ENCODE measurements at places on chromosomes 11 and 22. TPM values are rescaled to one million over a fixed set of nuclear protein-coding genes. Genes with fewer than 3 reads are reported as not detected.

DNA sequence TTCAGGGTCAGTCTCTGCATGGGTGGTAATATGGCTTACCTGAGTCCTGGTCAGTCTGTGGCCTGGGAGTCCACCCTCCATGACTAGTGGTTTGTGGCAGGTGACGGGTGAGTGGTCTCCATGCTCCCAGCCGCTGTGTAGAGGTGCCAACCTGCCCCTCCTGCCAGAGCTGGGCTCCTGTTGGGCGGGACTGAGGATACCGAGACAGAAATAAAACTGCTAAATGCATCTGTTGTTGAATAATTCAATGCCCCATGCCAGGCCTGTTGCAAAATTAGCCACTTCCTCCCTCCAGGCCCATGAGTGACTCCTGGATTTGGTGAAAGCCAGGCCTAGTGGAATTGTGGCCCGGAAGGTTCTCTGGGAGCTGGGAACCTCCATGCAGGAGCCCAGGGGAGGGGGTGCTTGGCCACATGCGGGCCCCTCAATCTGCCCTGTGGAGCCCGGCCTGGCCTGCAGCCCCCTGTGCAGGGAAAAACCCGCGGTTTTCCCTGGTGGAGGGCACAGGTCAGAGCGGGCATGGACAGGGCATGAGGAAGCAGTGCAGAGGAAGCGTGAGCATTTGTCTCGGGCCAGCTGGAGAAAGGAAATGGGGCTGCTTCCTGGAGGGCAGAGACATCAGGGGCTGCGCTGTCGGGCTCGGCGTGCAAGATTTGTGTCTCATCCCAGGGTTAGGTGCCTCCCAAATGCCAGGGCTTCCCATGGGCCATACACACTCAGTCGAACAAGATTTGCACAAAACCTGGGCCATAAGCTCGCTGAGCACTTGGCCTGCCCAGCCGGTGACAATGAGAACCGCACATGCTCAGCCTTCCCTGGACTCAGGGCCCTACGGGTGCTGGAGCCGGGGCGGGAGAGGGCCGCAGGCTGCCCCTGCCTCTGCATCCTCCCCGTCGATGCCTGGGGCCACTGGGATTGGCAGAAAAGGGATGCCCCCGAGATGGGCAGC lies 66.9 kb downstream of the KCNQ1 start:
- no peak overlapping the region for H3K4me3 ChIP-seq
- H3K27me3 ChIP-seq: peaks cover 16% of the 10 kb centered on the region
- no peak for DNase-seq
- H3K4me1 ChIP-seq: no peaks in the 10 kb centered on the region

GRCh38 chr11:74121804-74122203 lies 49.0 kb downstream of the C2CD3 start:
- H3K4me1 ChIP-seq: no peaks in the 10 kb centered on the region
- no peak overlapping the region for H3K27ac ChIP-seq
- H3K4me3 ChIP-seq: no peak overlapping the region
- no peak for DNase-seq
- peaks cover 5% of the 10 kb centered on the region for H3K36me3 ChIP-seq

DNA sequence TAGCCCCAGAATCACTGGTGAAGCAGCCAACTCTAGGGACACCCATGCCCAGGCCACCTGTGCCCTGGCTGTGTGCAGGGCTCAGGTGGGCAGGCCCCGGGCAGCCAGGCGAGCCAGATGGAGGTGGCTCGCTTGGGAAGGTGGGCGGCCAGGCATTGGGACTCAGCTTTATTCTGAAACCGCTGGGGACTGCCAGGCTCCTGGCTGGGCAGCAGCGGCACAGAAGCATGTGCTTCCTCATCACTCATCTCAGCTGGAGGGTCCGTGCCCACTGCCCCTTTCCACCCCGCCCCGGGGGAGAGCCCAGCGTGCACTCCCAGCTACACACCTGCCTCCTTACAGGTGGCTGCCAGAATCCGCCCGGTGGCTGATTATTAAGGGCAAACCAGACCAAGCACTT lies 27.1 kb upstream of the SLC22A12 start:
- H3K36me3 ChIP-seq: no peaks in the 10 kb centered on the region
- no peak overlapping the region for H3K4me3 ChIP-seq
- no peak overlapping the region for H3K27ac ChIP-seq
- no peaks in the 10 kb centered on the region for H3K27me3 ChIP-seq
- H3K4me1 ChIP-seq: no peaks in the 10 kb centered on the region
- DNase-seq: no peak

- H3K27me3 ChIP-seq: no peaks in the 10 kb centered on the region
- H3K27ac ChIP-seq: no peak overlapping the region
- no peak for DNase-seq
- H3K4me1 ChIP-seq: no peaks in the 10 kb centered on the region
- no peaks in the 10 kb centered on the region for H3K36me3 ChIP-seq
These were observed 13.5 kb upstream of the UVRAG start for GRCh38 chr11:75801362-75802020.

DNA sequence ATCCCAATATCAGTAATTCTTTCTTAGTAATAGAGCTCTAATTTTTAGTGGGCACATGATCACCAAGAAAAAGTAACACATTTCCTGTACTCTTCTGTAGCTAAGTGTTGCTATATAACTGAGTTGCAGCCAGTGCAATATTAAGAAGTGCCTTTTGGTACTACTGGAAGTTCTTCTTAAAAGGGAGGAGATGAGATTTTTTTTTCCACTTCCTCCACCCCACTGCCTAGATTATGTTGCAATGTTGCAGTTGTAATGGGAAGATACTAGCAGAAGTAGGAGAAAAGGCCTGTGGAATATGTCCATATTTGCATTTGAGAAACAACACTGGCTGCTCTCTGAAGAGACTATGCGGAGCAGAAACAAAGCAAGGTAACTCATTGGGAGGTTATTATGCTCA lies 280.6 kb upstream of the ANO5 start:
- H3K36me3 ChIP-seq: no peaks in the 10 kb centered on the region
- H3K4me1 ChIP-seq: peaks cover 4% of the 10 kb centered on the region
- H3K4me3 ChIP-seq: no peak overlapping the region
- no peaks in the 10 kb centered on the region for H3K27me3 ChIP-seq

- H3K36me3 ChIP-seq: peaks cover 2% of the 10 kb centered on the region
- no peaks in the 10 kb centered on the region for H3K4me1 ChIP-seq
- H3K27ac ChIP-seq: no peak overlapping the region
- no peaks in the 10 kb centered on the region for H3K27me3 ChIP-seq
- DNase-seq: no peak
These were observed 29.5 kb upstream of the RAB1B start for GRCh38 chr11:66238786-66239413.

DNA sequence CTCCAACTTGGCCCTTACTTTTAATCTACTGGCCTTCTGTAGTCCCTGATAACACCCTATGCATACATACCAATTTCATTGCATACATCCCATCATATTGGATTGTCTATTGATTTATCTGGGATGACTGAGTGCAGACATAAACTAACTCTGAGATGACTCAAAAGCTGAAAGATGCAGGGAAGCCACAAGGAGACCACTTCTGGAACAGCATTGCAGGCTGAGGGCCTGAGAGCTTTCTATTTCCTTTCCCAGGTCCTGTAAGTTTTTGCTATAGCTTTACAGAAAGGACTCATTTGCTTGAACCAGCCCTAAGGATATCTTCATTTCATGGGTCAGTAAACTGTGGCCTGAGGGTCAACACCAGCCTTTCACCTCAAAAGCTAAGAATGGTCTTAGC lies 15.1 kb upstream of the SPON1 start:
- H3K36me3 ChIP-seq: no peaks in the 10 kb centered on the region
- H3K27ac ChIP-seq: no peak overlapping the region
- no peak overlapping the region for H3K4me3 ChIP-seq
- H3K27me3 ChIP-seq: no peaks in the 10 kb centered on the region
- no peak for DNase-seq

DNA sequence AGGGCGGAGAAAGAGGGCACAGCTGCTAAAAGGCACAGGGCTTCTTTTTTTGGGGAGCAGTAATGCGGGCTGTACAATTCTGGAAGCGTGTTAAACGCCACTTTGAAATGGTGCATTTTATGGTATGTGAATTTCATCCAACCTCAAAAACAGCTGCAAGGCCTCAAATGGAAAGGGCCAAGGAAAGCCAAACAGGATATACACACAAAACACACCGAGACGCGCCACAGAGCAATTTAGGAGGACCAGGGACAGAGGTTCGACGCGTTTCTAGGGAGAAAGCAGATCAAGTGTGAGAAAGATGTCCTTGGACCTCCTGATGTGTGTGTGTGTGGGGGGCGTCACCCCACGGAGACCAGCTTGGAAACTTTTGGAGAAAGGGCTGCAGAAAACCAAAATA lies 31.1 kb downstream of the TSPAN4 start:
- H3K27ac ChIP-seq: no peak overlapping the region
- no peak overlapping the region for H3K4me3 ChIP-seq
- DNase-seq: no peak
- H3K36me3 ChIP-seq: peaks cover 15% of the 10 kb centered on the region

GRCh38 chr11:18457450-18457849 lies 1.8 kb downstream of the LDHAL6A start:
- H3K4me1 ChIP-seq: no peaks in the 10 kb centered on the region
- no peaks in the 10 kb centered on the region for H3K36me3 ChIP-seq
- DNase-seq: no peak
- H3K27me3 ChIP-seq: no peaks in the 10 kb centered on the region
- no peak overlapping the region for H3K27ac ChIP-seq
- no peak overlapping the region for H3K4me3 ChIP-seq

GRCh38 chr11:13028322-13028721 lies 19.2 kb downstream of the RASSF10 start:
- DNase-seq: no peak
- H3K4me3 ChIP-seq: no peak overlapping the region
- no peaks in the 10 kb centered on the region for H3K27me3 ChIP-seq
- no peaks in the 10 kb centered on the region for H3K36me3 ChIP-seq
- H3K27ac ChIP-seq: no peak overlapping the region
- no peaks in the 10 kb centered on the region for H3K4me1 ChIP-seq

- no peak for DNase-seq
- no peaks in the 10 kb centered on the region for H3K27me3 ChIP-seq
- H3K4me1 ChIP-seq: peaks cover 5% of the 10 kb centered on the region
- no peak overlapping the region for H3K4me3 ChIP-seq
- H3K27ac ChIP-seq: no peak overlapping the region
These were observed 24.1 kb upstream of the ASPHD2 start for GRCh38 chr22:26404851-26405421.

DNA sequence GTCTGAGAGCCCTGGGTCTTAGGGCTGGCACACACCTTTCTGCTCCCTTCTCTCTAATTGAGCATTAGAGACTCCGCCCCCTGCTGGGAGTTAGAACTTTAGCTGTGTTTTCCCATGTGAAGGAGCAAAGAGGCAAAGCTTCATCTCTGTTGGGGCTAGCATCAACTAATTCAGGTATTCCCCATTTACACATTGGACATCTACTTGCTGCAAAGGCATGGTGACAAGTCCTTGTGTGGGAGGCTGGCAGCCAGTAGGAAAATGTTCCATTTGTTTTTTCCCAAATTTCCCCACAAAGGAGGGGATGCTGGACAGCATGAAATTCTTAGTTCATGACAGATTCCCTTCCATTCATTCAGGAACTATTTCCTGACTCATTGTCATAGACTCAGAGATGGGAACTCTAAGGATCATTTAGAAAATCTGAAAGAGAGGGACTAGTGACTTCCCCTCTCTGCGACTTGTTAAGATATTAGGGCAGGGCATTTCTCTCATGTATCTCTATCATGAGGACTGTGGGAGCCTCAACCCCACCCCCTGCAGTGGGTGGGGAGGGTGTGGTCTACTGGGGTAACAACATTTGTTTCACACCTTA lies 3.6 kb downstream of the CD44 start:
- no peak overlapping the region for H3K27ac ChIP-seq
- H3K4me3 ChIP-seq: no peak overlapping the region
- H3K27me3 ChIP-seq: peaks cover 19% of the 10 kb centered on the region
- H3K4me1 ChIP-seq: peaks cover 5% of the 10 kb centered on the region
- DNase-seq: no peak

GRCh38 chr11:45141171-45141570 lies 5.3 kb upstream of the PRDM11 start:
- H3K4me3 ChIP-seq: no peak overlapping the region
- H3K4me1 ChIP-seq: no peaks in the 10 kb centered on the region
- no peaks in the 10 kb centered on the region for H3K36me3 ChIP-seq
- no peaks in the 10 kb centered on the region for H3K27me3 ChIP-seq
- no peak for DNase-seq
- H3K27ac ChIP-seq: no peak overlapping the region

DNA sequence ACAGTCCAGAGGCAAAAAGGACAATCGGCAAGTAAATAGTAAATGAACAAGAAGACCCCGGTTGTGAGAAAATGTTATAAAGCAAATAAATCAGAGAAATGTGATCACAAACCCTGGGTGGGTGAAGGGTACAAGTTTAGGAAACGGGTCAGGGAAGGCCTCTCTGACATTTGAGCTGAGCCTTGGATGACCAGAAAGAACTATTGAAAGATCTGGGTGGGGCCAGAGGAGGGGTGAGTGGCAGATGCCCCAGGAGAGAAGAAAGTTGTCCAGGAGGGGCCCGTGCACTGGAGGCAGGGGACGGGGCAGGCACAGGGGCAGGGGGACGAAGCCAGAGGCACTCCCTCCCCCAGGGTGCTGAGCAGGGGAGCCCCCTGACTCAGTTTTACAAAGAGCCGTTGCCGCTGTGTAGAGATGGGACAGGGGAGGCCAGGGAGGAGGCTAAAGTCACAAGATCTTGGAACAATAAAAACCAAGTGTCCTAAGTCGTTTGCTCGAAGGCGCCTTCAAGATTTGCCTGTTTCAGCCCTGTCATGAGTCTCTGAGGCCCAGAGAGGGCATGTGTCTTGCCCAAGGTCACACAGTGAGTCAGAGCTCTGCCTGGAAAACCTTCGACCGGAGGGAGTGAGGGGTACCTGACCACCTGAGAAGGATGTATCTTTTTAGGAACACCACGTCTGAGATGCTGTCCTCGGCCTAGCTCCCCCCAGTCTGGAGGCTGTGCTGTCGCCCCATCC lies 10.8 kb upstream of the PDGFB start:
- H3K27ac ChIP-seq: no peak overlapping the region
- H3K4me3 ChIP-seq: no peak overlapping the region
- H3K4me1 ChIP-seq: peaks cover 2% of the 10 kb centered on the region
- no peaks in the 10 kb centered on the region for H3K36me3 ChIP-seq
- DNase-seq: no peak

GRCh38 chr22:41036924-41037323 lies 55.5 kb upstream of the EP300 start:
- H3K36me3 ChIP-seq: no peaks in the 10 kb centered on the region
- H3K27ac ChIP-seq: no peak overlapping the region
- no peak for DNase-seq

GRCh38 chr22:36385491-36386350 lies 2.0 kb downstream of the MYH9 start:
- no peak for DNase-seq
- peak overlapping the region; percentile 69 for H3K27ac ChIP-seq
- peak overlapping the region; percentile 94 for H3K4me3 ChIP-seq
- H3K4me1 ChIP-seq: peaks cover 2% of the 10 kb centered on the region
- no peaks in the 10 kb centered on the region for H3K27me3 ChIP-seq
- H3K36me3 ChIP-seq: peaks cover 11% of the 10 kb centered on the region

- no peak for DNase-seq
- no peak overlapping the region for H3K27ac ChIP-seq
- H3K4me1 ChIP-seq: peaks cover 2% of the 10 kb centered on the region
- peaks cover 22% of the 10 kb centered on the region for H3K36me3 ChIP-seq
- H3K27me3 ChIP-seq: no peaks in the 10 kb centered on the region
These were observed 49.2 kb downstream of the GRAMD1B start for GRCh38 chr11:123479048-123479837.

FBLN1 gene
- total RNA-seq: 137 TPM

TEX12 gene
- total RNA-seq: 0.31 TPM

ACRV1 gene
- total RNA-seq: not detected

TTC28 gene
- 12.6 TPM for total RNA-seq

APOL3 gene
- total RNA-seq: 0.13 TPM

ACTN3 gene
- total RNA-seq: 45.7 TPM

MYRF gene
- 12.9 TPM for total RNA-seq

WNT11 gene
- not detected for total RNA-seq

RAD9A gene
- 20.9 TPM for total RNA-seq

GRIA4 gene
- total RNA-seq: 0.46 TPM

Measured in H9 (cell line).